ENCODE measurements at places on chromosomes 7 and 10.

GRCh38 chr10:23512355-23513058 is 73.6 kb downstream of the OTUD1 start:
- no peak for DNase-seq

GRCh38 chr7:67550801-67551436 is 554.3 kb downstream of the TYW1 start:
- no peak for DNase-seq

- DNase-seq, result no peak
Observed at GRCh38 chr7:105971845-105972244, 8.8 kb downstream of the CDHR3 start.

DNA sequence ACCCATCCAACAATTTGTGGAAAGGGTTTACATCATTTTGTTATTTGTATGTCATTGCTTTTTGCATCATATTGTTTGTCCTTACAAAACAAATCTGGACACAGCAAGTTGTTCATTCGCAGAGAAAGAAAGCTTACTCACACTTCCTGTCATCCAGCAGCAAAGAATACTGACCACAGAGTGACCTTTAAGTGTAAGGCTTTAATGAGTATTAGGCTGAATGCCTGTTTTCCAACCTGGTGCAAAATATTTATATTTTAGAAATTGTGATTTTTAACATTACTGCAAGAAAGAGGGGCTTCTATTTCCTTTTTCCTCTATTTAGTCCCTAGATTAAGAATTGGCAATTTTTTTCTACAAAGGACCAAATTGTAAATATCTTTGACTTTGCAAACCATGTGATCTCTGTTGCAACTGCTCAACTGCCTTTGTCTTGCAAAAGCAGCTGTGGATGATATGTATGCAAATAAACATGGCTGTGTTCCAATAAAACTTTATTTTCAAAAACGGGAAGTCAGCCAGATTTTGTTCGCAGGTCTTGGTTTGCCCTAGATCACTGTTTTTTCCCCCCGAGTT is 27.8 kb upstream of the ITGB1 start:
- DNase-seq, result no peak

DNA sequence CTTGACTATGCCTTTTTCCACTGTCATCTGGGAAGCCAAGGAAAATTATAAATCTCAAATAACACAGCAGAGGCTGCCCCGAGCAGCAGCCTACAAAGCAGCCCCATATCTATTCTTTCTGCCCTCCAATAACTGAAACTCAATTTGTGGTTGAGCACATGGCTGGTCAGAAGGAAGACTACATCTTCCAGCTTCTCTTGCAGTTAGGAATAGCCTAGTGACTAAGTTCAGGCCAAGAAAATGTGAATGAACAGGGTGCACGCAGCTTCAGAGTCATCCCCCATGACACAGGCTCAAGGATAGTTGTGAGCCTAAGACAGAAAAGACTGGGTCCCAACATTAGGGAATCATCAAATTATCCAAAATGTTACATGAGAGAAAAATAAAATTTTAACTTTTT is 42.3 kb downstream of the CHCHD3 start:
- DNase-seq, result no peak
